ENCODE measurements at places on chromosomes 3 and 15. TPM values are rescaled to one million over a fixed set of nuclear protein-coding genes. Genes with fewer than 3 reads are reported as not detected.

DNA sequence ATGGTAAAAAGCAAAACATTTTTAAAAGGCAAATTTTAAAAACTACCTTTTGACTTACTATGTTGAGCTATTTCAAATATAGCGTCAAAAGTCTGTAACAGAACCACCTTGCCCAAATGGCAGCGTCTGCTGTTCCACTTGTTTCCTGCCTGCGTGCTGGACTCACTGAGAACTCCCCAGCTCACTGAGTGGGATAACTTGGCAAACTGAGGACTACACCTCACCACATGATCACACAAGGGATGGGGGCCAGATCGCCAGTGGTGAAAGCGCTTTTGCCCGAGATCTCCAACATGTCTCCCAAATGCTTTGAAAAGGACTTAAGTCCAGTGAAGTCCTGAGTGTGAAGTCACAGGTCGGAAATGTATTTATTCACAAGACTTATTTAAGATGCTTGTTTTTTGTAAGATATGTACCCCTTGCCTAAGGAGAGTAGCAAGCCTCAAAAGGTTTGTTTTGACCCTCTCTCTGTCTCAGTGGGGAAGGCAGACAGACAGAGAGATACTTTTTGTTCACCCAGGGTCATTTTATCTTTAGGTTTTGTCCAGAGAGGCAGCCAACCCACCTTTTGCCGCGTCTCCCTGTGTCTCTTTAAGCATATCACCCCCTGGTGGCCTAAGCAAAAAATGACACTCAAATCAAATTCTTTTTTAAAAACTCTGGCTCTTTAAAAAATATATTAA is 192.6 kb downstream of the PDZRN3 start:
- no peaks in the 10 kb centered on the region for H3K4me1 ChIP-seq
- DNase-seq: no peak
- H3K4me3 ChIP-seq: no peak overlapping the region
- no peaks in the 10 kb centered on the region for H3K27me3 ChIP-seq
- H3K36me3 ChIP-seq: no peaks in the 10 kb centered on the region

DNA sequence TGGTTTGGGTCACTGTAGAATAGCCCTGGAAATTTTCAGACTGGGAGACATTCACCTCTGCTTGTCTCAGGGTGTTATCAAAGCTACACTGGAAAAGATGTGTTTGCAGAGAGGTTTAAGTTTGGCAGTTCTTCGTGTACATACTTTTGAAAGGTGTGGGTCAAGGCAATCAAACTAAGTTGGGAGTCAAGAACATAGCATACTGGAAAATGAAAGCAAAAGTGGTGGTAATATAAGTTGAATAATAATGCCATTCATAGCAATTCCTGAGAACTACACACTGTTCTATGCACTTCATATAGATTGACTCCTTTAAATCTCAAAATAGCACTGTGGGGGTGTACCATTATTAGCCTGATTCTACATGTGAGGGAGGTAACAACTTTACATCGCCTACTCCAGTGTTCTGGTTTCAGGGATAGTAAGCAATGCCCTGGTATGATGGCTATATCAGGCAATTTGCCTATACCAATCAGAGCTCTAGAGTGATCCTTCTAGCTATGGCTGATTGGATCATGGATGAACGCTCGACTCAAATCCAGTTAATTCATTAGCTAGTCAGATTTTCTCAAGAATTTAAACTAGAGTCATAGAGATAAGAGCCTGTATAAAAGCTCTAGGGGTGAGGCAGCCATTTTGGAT is 44.6 kb upstream of the RASGRP1 start:
- no peaks in the 10 kb centered on the region for H3K27me3 ChIP-seq
- H3K27ac ChIP-seq: no peak overlapping the region
- H3K4me1 ChIP-seq: no peaks in the 10 kb centered on the region

DNA sequence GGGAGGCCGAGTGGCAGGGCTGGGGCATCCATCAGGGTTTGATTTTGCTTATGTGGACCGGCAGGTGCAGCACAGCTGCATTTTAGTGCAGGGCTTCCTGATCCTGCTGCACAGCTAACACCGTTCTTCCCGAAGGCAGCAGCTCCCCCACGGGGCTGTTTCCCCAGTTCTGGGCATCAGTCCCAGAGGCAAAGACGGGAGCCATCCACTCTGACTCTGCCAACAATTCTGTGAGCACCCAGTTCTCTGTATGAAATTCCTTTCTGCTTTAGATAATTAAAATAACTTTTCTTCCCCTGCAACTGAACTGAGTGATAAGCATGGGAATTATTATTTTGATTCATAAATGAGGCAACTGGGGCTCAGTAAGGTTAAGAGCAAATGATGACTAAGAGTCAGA is 262.9 kb upstream of the ATP10A start:
- no peaks in the 10 kb centered on the region for H3K36me3 ChIP-seq
- no peaks in the 10 kb centered on the region for H3K4me1 ChIP-seq
- no peak overlapping the region for H3K27ac ChIP-seq
- H3K4me3 ChIP-seq: no peak overlapping the region

- no peaks in the 10 kb centered on the region for H3K27me3 ChIP-seq
- H3K36me3 ChIP-seq: no peaks in the 10 kb centered on the region
- H3K4me1 ChIP-seq: no peaks in the 10 kb centered on the region
- no peak overlapping the region for H3K27ac ChIP-seq
- no peak overlapping the region for H3K4me3 ChIP-seq
- no peak for DNase-seq
Observed at GRCh38 chr3:141795276-141795675, 32.1 kb downstream of the GRK7 start.

- no peaks in the 10 kb centered on the region for H3K27me3 ChIP-seq
- no peak overlapping the region for H3K27ac ChIP-seq
- H3K4me1 ChIP-seq: no peaks in the 10 kb centered on the region
- no peak overlapping the region for H3K4me3 ChIP-seq
- no peak for DNase-seq
Observed at GRCh38 chr3:66863205-66864111, 134.6 kb upstream of the KBTBD8 start.

ACP3 gene
- total RNA-seq: 1.8 TPM

CNOT10 gene
- total RNA-seq: 26.2 TPM
